Glomerular endothelial cell (primary cell): ENCODE measurements at places on chromosomes 4 and X. TPM values are rescaled to one million over a fixed set of nuclear protein-coding genes. Genes with fewer than 3 reads are reported as not detected.

- no peak for DNase-seq
These were observed 705 bp upstream of the CRMP1 start for GRCh38 chr4:5893591-5893990.

The PCSK1N gene
- 1.5 and 8.9 TPM in 2 replicates for total RNA-seq

The NUDT10 gene
- total RNA-seq, result 1.3 and 1.4 TPM in 2 replicates

The ETNPPL gene
- total RNA-seq, result not detected in 2 replicates

- no peak for DNase-seq
These were observed 46.6 kb upstream of the GK2 start for GRCh38 chr4:79454656-79455055.

The LUZP4 gene
- total RNA-seq, result not detected in 2 replicates

The HTN3 gene
- not detected in 2 replicates for total RNA-seq

The ADAMTS3 gene
- 3.4 and 4.0 TPM in 2 replicates for total RNA-seq

The NAA11 gene
- total RNA-seq, result not detected in 2 replicates

The RNF212 gene
- 0.29 and 4.9 TPM in 2 replicates for total RNA-seq

GRCh38 chr4:184000457-184001396 is 95.6 kb downstream of the STOX2 start:
- DNase-seq, result no peak

GRCh38 chrX:8675006-8675630 is 56.8 kb downstream of the ANOS1 start:
- DNase-seq, result no peak

GRCh38 chrX:124488412-124489161 is 142.2 kb downstream of the SH2D1A start:
- DNase-seq, result no peak

DNA sequence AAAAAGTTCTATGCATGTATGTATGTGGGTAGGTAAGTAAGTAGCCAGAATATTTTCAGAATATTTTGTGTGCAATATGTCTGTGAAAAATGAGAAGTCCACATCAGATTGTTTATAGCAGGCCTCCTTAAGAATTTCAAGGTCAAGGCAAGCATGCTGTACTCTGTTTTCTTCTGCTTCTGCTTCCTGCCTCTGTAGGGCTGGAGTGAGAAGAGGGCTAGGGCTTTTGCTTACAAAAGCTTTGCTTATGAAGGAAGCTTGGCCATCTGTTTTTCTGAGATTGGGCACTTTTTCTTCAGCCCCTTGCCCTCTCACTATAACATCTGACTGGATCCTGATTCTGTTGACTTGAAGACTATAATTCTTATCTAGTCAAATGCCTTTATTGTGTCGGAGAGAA is 150.4 kb downstream of the EMCN start:
- DNase-seq, result no peak

- DNase-seq, result no peak
These were observed 106.7 kb downstream of the GPM6A start for GRCh38 chr4:175705407-175705806.

The ASB12 gene
- 2.0 TPM in 1 of 2 replicates, not detected in the other for total RNA-seq

- DNase-seq, result no peak
These were observed 136.4 kb downstream of the MAPK10 start for GRCh38 chr4:86223472-86223871.

DNA sequence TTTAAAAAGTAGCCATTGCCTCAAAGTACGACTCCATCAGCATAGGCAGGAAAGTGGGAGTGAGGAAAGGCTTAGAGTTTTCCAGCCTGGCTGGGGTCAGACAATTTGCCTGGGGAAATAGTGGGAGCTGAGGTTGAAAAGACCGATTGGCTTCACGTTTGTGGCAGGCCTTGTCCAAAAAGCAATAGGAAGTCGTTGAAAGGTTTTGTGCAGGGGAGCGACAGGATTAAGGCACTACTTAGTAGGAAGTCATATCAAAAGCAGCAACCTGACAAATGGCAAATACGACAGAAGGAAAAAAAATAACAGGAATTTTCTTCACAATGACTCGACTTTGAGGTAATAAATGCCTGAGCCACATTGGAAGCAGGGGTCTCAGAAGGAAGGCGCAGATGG is 691 bp upstream of the EREG start:
- no peak for DNase-seq

The TLR6 gene
- 1.5 and 2.9 TPM in 2 replicates for total RNA-seq

The TLR2 gene
- 5.8 and 8.8 TPM in 2 replicates for total RNA-seq

GRCh38 chr4:244471-244870 is 60.8 kb downstream of the ZNF732 start:
- DNase-seq, result peak; percentile 16

DNA sequence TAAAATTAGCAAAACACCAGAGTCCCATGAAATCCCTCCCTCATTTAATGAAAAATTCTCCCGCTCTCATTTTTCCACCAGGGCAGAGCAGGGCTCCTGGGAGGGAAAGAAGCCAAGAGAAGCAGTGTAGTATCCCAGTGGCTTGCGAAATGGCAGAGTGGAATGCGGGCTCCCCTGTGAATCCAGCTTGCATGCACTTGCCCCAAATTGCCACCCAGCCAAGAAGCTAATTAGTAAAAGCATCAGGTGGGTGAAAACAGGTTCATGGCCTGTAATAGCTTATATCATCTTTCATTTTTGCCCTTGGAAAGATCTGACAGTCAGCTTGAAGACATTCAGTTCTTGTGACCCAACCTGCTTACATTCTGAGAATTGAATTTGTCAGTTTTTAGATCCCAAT is 10.1 kb downstream of the AMOT start:
- DNase-seq, result no peak

The HS3ST1 gene
- 0.87 and 2.5 TPM in 2 replicates for total RNA-seq
